ENCODE measurements at places on chromosomes 7 and 10. TPM values are rescaled to one million over a fixed set of nuclear protein-coding genes. Genes with fewer than 3 reads are reported as not detected.

KCNH2 gene
- total RNA-seq, result 19.5 TPM

SFRP5 gene
- total RNA-seq, result 1.5 TPM

INMT gene
- 0.63 TPM for total RNA-seq

ACBD7 gene
- total RNA-seq, result 39.3 TPM

ACBD5 gene
- 65.2 TPM for total RNA-seq

VPS37D gene
- total RNA-seq, result 10.8 TPM

LRRD1 gene
- total RNA-seq, result 0.97 TPM

CPED1 gene
- total RNA-seq, result 3.5 TPM

All from dorsolateral prefrontal cortex (tissue), 122 donors.